Gastroesophageal sphincter (tissue), 4 donors: ENCODE measurements at places on chromosomes 6 and 20. TPM values are rescaled to one million over a fixed set of nuclear protein-coding genes. Genes with fewer than 3 reads are reported as not detected.

DNA sequence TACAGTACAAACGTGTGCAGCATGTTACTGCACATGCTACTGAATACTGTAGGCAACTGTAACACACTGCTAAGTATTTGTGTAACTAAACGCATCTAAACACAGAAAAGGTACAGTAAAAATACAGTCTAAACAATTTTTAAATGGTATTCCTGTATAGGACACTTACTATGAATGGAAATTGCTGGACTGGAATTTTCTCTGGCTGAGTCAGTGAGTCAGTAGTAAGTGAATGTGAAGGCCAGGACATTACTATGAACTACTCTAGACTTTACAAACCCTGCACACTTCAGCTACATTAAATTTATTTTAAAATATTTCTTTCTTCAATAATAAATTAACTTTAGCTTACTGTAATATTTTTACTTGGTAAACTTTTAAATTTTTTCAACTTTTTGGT lies 225.0 kb upstream of the TENT5A start:
- no peak for ATAC-seq

DNA sequence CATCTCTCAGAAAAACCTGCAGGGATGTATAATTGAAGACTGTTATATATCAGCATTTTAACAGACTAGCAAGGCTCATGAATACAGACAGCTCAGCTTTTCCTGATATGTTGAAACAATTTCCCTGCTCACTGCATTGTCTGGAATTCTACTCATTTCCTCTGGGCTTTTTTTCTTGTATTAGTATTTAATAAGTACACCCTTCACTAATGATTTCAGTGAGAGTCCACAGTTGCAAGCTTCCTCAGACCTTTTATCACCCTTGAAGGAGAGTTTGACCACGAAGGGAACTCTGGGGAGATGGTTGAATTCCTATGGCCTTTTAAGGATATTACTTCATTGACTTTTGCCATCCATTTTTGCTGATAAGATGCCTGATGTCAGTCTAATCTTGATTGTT lies 248.7 kb downstream of the ADGB start:
- ATAC-seq = no peak

- peak; percentile 37 for ATAC-seq
These were observed 115.6 kb upstream of the CDYL start for GRCh38 chr6:4660377-4661321.

DNA sequence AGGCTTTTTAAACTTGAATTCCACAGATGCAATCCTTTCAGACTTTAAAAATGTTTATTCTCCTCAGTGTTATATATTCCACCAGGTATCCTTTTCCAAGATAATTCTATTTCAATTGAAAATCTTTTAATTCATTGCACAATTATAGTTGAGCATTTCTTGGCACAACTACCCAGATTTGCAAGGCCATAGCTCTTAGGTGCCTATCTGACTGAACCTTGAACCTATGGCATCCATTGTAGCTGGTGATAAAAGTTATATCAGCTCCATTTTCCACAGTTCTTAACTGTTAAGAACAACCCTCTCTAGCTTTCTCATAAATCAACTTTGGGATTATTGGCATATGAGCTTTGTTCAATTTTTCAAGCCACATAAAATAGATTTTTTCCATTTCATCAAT lies 42.4 kb downstream of the PACRG start:
- no peak for ATAC-seq

DNA sequence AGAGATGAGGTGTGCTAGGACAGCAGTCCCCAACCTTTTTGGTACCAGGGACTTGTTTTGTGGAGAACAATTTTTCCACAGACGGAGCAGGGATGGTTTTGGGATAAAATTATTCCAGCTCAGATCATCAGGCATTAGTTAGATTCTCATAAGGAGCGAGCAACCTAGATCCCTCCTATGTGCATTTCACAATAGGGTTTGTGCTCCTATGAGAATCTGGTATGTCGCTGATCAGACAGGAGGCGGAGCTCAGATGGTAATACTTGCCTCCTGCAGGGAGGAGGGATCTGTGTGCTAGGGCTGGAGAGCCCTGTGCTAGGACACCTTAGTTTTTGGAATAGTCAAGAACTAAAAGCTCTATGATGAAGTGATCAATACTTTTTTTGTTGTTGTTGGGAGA lies 2.5 kb downstream of the SMIM13 start:
- no peak for ATAC-seq

DNA sequence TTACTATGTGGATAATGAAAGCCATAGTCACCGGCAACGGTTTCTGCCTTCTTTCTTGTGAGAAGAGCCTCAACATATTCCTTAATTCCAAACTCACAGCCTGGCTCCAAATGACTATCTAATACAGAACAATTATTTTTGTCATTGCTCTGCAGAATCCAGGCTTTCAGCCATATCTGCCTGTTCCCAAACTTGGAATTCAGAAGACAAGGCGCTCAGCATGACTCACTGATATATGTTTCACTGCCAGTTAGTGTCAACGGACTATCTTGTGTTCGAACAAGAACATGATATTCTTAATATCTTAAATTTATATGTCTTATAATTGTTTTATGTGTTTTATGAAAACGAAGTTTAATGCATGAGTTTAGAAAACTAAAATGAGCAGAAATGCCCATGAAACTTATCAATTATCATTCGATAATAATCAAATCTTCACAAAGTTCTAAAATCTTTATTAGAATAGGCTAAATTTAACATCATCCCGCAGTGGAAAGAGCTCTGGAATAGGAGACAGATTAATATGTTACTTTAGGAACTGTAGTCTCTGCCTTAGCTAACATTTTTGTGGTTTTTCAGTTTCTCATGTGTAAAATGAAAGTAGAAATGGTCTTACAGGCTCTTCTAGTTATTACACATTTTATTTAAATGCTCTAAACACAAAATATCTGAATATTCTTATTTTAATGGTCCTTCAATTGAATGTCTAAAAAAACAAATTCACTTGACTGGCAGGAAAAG lies 669.3 kb upstream of the GJE1 start:
- no peak for ATAC-seq

DNA sequence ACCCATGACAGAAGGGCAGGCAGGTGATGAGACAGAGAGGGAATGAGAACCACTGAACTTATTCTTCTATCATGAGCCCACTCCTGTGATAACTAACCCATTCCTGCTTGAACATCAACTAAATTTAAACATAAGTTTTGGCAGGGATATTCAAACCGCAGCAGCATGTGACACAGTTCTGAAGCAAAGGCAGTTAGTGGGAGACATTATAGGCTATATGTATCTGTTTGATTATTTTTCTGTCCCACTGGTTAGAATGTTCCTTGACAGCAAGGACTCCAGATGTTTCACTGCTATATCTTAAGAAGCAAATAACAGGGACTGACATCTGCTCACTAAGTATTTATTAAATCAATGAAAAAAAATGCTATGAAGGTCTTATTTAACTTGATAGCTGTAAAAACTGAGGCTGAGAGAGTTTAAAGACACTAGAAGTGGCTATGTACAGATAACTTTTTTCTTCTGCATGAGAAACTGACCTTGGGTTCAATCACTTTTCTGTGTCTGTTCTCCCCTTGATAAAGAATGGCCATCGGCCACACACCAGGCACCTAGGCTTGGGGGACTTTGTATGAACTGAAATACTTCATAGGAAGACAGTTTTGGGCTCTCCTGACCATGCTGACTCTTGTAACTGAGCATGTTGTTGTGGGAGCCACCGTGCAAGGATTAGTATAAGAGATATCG lies 90.9 kb downstream of the CEP162 start:
- ATAC-seq = no peak

- no peak for ATAC-seq
These were observed 20.8 kb downstream of the SLC24A3 start for GRCh38 chr20:19232997-19233794.

GRCh38 chr20:2825761-2826160 lies 9.6 kb downstream of the TMEM239 start:
- ATAC-seq = no peak

DNA sequence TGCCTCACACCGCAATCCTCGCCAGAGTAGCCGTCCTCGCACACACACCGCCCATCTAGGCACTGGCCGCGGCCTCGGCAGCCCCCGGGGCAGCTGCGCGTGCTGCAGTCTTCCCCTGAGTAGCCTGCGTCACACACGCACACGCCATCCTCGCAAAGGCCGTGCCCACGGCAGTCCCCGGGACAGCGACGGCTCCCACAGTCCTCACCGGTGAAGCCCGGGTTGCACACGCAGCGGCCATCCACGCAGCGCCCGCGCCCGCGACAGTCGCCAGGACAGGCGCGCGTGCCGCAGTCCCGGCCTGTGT lies 13.1 kb downstream of the TNXB start:
- no peak for ATAC-seq

GRCh38 chr20:21921251-21921650 lies 215.8 kb downstream of the PAX1 start:
- ATAC-seq = no peak

- peak; percentile 59 for ATAC-seq
These were observed 22.5 kb upstream of the CST3 start for GRCh38 chr20:23659989-23660837.

DNA sequence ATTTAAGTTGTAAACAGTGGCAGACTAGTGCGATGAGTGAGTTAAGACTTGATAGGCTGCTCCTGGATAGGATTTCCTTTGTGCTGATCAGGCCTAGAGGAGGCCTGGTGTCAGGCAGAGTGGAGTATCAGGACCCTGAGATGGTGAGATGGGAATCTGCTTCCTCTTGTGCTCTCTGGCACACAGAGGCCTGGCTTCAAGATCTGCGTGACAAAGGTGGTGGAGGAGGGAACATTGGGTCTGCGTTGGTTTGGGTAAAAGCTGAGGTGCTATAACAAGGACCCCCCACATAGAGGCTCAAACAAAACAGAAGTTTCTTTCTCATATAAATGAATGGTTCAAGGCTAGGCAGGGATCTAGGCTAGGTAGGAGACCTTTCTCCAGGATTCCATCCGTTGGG lies 20.3 kb downstream of the SCAND1 start:
- no peak for ATAC-seq

GRCh38 chr6:7085911-7086310 lies 21.9 kb upstream of the RREB1 start:
- ATAC-seq = no peak

DNA sequence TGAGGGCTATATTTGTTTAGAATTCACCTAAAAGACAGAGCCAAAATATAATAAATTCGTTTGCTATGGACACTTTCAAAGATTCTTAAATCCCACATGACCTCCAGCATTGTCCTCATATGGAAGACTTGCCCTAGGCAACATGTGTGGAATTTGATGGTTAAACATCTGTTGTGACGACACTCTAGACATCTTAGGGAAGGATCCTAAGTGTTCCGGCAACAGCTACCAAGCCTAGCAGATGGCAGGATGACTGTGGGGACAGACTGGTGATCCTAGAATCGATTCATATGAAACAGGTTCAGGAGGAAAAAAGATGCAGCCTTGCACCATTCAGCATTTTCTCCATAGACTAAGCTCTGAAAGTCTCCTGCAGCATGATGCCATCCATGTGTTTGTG lies 77.6 kb upstream of the BACH2 start:
- ATAC-seq = no peak

DNA sequence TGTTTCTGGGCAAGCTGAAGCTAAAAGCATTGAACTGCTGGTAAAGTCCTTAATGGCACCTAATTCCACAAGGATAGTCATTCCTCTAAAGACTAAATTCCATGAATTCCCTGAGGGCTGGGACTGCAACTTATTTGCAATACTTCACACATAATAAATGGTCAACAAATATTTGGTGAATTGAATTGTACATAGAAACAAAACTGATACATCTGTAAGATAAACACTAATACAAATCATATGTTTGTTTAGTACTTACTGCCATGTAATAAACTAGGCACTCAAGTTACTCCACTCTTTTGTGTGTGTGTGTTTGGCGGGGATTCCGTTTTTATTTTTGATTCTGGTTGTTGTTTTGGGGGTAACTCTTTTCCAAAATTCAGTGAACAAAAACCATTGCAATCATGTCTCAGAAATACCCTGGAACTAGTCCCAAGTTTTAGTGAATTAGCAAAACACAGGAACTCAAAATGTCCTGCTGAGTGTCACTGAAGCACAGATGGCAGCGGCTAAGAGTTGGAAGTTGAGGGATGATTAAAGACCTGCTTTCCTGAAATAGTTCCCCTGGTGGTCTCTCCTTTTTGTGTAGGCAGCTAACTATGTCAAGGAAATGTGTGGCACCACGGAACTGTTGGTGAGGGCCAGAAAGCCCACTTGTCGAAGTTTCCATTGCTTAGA lies 74.8 kb upstream of the SNRPB2 start:
- ATAC-seq = no peak

- ATAC-seq = no peak
These were observed 242.5 kb upstream of the UFL1 start for GRCh38 chr6:96279084-96279483.

DNA sequence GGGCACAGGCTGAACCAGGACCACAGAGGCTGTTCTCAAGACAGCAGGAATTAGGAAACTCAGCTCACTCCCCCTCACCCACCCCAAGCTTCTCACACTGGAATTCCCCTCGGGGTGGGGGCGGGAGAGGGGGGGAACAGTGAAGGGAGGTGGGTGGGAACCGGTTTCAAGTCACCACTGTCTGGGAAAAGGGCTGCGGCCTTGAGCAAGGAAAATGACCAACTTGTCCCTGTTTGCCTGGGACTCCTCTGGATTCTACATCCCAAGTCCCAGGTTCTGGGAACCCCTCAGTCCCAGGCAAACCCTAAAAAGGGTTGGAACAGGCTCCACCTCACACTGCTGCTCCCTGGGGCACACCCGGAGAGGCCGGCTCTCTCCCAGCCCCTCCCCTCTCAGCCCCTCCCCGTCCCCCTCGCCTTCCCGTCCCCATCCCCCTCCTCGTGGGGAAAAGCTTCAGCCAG lies 230.7 kb downstream of the TFAP2C start:
- ATAC-seq = peak; percentile 31

CUL9 gene
- total RNA-seq = 24.4 TPM

IRF4 gene
- 7.4 TPM for total RNA-seq

MMUT gene
- 23.8 TPM for total RNA-seq

BHLHE23 gene
- not detected for total RNA-seq

FOXF2 gene
- 154 TPM for total RNA-seq

ZNF165 gene
- total RNA-seq = 1.6 TPM

SIGLEC1 gene
- 10.1 TPM for total RNA-seq

PERP gene
- 155 TPM for total RNA-seq

GATA5 gene
- total RNA-seq = 1.6 TPM

PNISR gene
- 122 TPM for total RNA-seq

SF3B5 gene
- 123 TPM for total RNA-seq

ENPP5 gene
- 1.5 TPM for total RNA-seq

SGK2 gene
- 2.2 TPM for total RNA-seq
